ENCODE measurements at places on chromosomes 4 and X.
A peak's percentile ranks its signal among the peaks of the same experiment; 100 is the strongest.

DNA sequence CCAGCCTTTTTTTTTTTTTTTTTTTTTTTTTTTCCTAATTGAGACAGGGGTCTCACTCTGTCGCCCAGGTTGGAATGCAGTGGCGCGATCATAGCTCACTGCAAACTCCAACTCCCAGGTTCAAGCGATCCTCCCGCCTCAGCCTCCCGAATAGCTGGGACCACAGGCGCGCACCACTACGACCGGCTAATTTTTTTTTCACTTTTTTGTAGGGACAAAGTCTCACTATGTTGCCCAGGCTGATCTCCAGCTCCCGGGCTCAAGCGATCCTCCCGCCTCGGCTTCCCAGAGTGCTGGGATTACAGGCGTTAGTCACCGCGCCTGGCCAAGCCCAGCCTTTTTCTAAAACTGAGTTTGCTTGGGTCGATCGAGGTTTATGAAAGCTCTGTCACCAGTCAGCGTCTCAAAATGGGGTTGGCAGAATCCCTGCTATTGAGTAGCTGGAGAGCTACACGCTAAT, 1.3 kb upstream of the OTUD5 start:
- peak; percentile 16 for DNase-seq

DNA sequence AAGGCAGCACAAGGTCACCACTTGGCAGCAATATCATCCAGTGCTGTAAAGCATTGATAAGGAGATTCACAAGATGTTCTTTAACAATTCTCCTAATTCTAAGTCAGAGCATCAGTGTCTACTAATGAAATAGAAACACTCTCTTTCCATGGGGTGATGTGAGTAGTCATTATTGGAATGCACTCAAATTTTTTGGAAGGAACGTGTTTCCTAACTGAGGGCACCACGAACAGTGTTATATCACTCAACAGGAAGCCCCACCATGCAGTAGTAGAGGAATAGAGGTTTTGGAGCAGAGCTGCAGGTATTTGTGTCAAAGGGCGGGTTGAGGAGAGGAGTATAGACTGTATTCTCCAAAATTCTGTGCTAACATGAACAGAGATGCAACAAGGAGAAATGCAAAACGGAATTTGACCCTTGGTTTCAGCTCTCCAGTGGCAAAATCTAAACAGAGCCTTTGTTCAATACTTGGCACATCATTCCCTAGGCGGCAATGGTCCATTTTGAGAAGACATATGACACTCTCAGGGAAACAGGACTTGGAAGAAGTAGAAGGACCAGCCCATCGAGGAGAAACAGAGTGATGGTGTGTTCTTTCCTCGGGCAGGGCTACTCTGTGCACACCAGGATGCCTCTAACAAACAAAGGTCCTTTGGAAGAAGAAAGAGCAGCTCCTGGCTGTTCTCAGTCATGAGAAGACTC, 98.9 kb downstream of the CPEB2 start:
- DNase-seq = no peak

GRCh38 chrX:38262715-38263620, 42.3 kb upstream of the SRPX start:
- DNase-seq = no peak

- DNase-seq = no peak
Measured at GRCh38 chrX:72124540-72125201, 7.0 kb downstream of the RTL5 start.

GRCh38 chrX:153379971-153380581, 21.1 kb downstream of the PNMA6E start:
- DNase-seq = no peak

DNA sequence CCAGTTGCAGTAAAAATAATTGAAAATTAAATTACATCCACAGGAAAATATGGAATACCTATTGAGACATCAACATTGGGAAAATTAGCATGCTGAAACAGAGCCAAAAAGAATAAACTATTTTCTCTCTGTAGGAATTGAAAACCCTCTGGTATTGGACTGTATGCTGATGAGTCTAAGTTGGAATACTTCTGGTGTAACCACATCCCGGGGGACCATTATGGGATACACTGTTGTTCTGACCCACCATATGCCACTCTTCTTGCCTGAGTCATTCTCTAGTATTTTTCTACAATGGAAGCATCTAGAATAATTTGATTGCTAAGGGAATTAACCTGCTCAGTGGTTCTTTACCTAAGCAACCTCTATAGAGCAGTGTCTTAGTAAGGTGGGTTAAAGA, 640.7 kb upstream of the AGA start:
- DNase-seq = no peak

Data from T-helper 1 cell (primary cell).